ENCODE measurements at places on chromosomes 2 and 18.

GRCh38 chr2:21006423-21007128, 37.3 kb downstream of the APOB start:
- no peak for DNase-seq

- no peak for DNase-seq
Measured at GRCh38 chr18:77344786-77345500, 95.3 kb downstream of the GALR1 start.

GRCh38 chr2:98795891-98796676, 65.2 kb upstream of the MGAT4A start:
- DNase-seq, result no peak

DNA sequence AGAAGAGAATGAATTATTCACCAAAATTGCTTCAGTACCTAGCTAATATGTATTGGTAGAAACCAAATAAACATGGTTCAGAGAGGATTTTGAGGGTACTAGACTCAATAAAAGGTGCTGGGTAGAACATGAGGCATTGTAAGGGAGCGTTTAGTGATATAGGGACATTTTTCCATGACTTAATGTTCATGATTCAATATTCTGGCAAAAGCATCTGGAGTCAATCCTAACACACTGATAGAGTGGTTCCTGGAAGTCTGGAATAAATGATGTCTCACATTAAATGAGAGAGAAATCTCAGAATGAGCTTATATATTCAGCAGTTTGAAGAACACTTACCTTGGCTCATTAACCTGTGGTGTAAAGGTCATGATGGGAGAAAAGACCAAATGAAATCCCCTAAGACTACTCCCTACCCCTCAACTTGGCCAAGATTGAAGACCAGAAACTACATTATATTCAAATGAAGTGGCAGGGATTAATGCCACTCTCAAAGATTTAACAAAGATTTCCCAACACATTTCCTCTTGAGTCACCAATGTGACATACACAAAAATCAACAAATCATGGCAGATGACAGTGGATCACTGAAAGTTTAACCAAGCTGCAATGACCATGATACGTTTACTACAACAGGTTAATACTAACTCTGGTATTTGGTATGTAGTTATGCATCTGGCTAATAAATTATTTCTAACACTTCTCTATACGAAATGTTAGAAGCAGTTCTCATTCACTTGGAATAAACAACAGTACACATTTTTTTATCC, 309.5 kb downstream of the SATB2 start:
- DNase-seq, result peak; percentile 21

GRCh38 chr2:16656784-16657391, 8.7 kb downstream of the CYRIA start:
- no peak for DNase-seq

GRCh38 chr18:35711227-35711626, 129.7 kb downstream of the GALNT1 start:
- DNase-seq, result no peak

DNA sequence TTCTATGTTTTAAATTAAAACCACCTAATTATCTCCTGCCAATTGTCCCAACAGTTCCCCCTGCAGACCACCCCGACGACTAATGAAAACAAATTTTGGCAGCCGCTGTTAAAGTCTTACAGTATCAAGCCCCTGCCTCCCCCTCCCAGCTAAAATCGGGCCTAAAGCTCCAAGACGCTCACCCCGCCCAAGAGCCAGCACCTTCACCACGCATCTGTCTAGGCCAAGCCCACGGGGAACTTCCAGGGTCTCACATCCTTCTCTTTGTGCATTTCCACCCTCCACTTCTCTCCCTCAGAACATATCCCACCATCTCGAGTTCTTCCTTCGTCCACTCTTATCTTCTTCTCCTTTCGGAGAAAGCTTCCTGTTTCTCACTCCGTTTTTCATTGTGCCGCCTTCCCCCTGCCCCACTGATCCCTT, 445 bp downstream of the PRPF40A start:
- no peak for DNase-seq

GRCh38 chr18:33696332-33697162, 118.5 kb downstream of the ASXL3 start:
- DNase-seq, result no peak

GRCh38 chr2:61426267-61426897, 44.5 kb downstream of the USP34 start:
- DNase-seq, result peak; percentile 15

- DNase-seq, result no peak
Measured at GRCh38 chr2:30331038-30331437, 99.7 kb downstream of the LBH start.

GRCh38 chr18:57353940-57354461, 1.6 kb downstream of the ST8SIA3 start:
- DNase-seq, result peak; percentile 23

DNA sequence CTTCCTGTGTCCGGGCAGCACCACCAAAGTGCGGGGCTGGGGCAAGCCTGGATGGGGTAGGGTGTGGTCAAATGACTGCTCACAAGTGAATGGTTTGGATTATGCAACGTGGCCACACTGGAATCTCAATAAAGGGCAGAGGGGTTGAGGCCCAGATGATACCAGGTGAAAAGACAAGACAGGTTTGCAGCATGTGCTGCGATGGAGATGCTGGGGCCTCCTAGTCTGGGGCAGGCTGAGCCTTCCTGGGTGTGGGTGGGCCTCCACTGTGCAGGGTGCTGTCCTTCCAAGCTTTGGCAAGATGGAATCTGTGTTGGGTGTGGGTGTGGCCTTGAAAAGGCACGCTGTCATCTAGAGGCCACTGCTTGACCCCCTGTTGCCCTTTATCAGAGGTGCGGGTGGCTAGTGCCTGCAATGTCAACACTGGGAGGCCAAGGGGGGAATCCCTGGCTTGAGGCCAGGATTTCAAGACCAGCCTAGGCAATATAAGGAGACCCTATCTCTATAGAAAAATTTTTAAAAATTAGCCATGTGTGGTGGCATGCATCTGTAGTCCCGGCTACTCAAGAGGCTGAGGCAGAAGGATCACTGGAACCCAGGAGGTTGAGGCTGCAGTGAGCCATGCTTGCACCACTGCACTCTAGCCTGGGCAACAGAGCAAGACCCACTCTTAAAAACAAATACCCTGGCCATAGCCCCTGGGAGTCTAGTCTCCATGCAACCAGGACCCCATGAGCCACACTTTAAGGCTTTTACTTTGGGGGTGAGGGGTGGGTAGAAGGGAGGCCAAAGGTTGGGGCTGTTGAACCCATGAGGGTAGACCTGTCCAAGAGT, 13.8 kb downstream of the RRM2 start:
- no peak for DNase-seq

- DNase-seq, result peak; percentile 5
Measured at GRCh38 chr2:152755029-152755428, 36.6 kb downstream of the ARL6IP6 start.

- DNase-seq, result no peak
Measured at GRCh38 chr2:3244486-3244885, 133.1 kb downstream of the EIPR1 start.

GRCh38 chr2:172196768-172197431, 94.2 kb upstream of the DLX2 start:
- peak; percentile 37 for DNase-seq

GRCh38 chr2:3305431-3305830, 72.2 kb downstream of the EIPR1 start:
- DNase-seq, result no peak

DNA sequence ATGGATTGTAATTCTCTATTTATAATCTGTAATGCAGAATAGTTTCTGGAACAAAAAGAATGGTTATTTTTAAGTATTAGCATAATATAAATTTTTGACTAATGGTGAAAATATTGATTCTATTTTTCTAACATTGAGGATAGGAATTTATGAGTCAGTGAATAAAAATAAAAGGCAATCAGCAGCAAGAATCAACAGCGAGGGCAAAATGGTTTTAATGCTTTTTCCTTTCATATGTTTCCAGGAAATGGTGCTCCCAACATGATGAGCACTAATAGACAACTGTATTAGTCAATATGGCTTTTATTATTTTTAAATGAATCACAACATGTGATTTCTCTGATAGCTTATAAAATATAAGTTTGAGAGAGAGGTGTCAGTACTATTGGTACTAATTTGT, 90.7 kb upstream of the TFPI start:
- DNase-seq, result peak; percentile 22

GRCh38 chr2:62774555-62775366, 69.2 kb downstream of the EHBP1 start:
- peak; percentile 48 for DNase-seq

DNA sequence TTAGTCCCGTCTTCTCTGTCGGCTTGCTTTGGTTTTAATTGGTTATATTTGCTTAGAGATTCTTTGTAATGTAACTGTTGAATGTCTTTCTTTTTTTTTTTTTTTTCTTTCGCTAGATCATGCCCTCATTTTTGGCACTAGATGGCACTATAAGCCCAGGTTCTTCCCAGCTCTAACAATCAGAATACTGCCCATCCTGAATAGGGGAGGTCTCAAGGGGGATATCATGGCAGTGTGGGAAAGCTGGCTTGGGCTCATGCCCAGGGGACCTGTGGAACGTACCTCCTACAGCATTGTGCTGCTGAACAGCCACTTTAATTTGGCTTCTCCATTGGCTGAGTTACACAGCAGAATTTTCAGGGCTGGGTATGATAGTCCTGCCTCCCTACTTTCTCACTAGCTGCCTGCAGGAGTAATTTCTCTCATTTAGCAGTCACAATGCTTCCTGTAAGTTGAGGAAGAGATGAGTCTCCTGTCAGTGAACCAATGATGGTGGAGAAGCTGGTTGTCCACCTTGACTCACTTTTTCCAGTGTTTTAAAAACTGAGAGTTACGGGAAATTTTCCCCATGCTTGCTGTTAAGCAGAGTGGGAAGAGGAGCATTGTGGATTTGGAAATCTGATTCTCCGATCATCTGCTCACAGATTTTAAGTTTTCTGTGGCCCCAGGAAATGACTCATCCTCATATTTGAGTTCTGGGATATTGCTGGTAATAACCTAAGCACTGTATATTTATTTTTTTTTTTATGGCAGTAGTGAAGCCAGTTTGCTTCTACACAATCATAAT, 47.2 kb downstream of the RAD51AP2 start:
- DNase-seq, result peak; percentile 44

- no peak for DNase-seq
Measured at GRCh38 chr2:19800796-19801195, 101.0 kb downstream of the TTC32 start.

DNA sequence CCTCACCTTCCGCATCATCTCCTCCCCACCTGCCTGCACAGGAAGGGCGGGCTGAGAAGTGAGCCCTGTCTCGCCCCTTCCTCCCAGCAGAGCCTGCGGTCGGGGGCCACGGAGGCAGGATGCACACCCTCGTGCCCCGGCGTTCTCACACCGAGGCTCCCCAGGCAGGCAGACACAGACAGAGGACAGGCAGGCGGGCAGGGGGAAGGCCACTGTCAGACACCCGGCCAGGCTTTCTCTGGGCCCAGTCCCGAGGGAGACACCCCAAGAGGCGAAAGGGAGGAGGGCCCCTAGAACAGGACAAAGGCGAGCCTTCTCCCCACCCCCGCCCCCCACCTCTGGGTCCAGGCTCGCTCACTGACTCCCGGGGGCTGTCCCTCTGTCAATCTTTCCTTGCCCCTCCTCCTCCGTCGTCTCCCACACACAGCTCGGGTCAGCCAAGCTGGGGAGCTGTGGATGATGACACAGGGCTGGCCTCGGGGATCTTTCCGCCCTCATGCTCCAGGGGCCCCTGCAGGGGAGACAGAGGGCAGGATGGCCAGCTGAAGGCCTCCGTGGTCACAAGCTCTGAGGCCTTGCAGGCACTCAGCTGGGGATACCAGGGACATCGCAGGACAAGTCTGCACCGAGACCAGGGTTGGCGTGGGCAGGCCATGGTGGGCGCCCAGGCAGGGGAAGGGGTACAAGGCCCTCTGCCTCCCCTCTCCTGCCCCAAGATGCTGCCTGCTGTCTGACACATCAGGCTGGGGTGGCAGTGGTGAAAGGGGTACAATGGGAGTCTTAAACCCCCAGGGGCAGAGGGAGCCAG, 24.9 kb downstream of the BIN1 start:
- DNase-seq, result no peak

DNA sequence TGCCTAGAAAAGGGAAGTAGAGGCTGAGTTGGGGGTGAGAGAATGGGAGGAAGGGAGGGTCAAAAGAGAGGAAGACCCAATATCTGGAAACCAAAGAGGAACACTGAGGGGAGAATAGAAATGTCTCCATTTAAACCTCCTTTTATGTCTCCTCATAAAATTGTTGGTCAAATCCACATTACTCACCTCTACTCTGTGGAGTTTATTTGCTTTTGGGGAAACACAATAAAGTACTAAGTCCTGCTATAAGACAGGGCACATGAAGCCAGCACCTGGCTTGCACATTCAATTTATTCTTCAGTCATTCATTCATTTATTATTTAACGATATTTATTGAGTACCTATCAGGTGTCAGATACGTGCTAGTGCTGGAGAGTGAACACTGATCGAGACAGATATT, 60.3 kb upstream of the NFE2L2 start:
- DNase-seq, result no peak

DNA sequence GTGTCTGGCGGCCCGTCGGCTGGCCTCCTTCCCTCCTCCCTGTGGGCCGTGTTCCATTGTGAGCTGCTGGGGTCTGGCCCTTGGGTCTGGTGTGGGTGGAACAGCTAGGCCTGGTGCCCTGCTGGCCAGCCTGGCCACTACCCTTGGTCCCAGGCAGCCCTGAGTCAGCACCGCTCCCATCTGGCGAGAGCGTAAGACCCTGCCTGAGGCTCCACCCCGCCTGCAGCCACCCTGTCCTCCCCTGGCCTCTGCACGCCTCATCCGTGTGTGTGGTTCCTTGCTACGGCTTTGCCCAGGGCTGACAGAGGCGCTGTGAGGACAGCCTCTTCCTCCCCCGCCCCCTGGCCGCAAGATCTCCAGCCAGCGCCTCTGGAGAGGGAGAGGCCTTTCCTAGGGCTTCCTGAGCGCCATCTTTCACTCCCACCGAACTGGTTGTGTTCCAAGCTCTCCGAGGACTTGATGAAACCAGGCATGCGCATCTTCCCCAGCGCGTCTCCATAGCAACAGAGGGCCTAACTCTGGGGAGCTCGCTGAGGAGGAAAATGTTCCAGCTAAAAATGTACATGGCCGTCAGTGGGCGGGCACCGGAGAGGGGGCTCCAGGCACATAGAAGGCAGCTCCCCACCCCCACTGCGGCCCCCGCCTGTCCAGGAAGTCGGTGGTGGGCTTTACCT, 83.0 kb downstream of the STPG4 start:
- DNase-seq, result peak; percentile 45

- peak; percentile 80 for DNase-seq
Measured at GRCh38 chr2:163157891-163158496, 319.4 kb upstream of the KCNH7 start.

DNA sequence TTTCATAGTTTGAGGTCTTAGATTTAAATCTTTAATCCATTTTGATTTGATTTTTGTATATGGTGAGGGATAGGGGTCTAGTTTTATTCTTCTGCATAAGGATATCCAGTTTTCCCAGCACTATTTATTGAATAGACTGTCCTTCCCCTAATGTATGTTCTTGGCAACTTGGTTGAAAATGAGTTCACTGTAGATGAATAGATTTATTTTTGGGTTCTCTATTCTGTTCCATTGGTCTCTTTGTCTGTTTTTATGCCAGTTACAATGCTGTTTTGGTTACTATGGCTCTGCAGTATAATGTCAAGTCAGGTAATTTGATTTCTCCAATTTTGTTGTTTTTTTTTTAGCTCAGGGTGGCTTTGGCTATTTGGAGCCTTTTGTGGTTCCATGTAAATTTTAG, 5.9 kb downstream of the FAM171B start:
- DNase-seq, result no peak

GRCh38 chr2:127149384-127149783, 42.4 kb upstream of the BIN1 start:
- peak; percentile 98 for DNase-seq

GRCh38 chr2:30686000-30686399, 121.2 kb downstream of the CAPN13 start:
- DNase-seq, result no peak

GRCh38 chr2:237264480-237265219, 149.3 kb downstream of the COL6A3 start:
- peak; percentile 86 for DNase-seq

GRCh38 chr2:200985799-200986198, 22.3 kb upstream of the ORC2 start:
- peak; percentile 69 for DNase-seq

Data from fibroblast of skin of right quadriceps (primary cell).